Colonic mucosa (tissue), 4 donors: ENCODE measurements at places on chromosomes 3 and 15. TPM values are rescaled to one million over a fixed set of nuclear protein-coding genes. Genes with fewer than 3 reads are reported as not detected.

The ZNF662 gene
- 2.8 TPM for total RNA-seq

The FGF12 gene
- total RNA-seq, result 0.25 TPM

The GLDN gene
- total RNA-seq, result 8.6 TPM

The ARNT2 gene
- total RNA-seq, result 1.6 TPM

The RAD51 gene
- 10.0 TPM for total RNA-seq

The ROPN1B gene
- not detected for total RNA-seq

The SLC28A2 gene
- 54.9 TPM for total RNA-seq

The SPG21 gene
- total RNA-seq, result 76.3 TPM

The GOLGA8T gene
- total RNA-seq, result 0.16 TPM

The FEZF2 gene
- not detected for total RNA-seq

The GPR15 gene
- 5.1 TPM for total RNA-seq

The C3orf85 gene
- total RNA-seq, result 10.5 TPM
